ENCODE measurements at places on chromosomes 5 and 9.

DNA sequence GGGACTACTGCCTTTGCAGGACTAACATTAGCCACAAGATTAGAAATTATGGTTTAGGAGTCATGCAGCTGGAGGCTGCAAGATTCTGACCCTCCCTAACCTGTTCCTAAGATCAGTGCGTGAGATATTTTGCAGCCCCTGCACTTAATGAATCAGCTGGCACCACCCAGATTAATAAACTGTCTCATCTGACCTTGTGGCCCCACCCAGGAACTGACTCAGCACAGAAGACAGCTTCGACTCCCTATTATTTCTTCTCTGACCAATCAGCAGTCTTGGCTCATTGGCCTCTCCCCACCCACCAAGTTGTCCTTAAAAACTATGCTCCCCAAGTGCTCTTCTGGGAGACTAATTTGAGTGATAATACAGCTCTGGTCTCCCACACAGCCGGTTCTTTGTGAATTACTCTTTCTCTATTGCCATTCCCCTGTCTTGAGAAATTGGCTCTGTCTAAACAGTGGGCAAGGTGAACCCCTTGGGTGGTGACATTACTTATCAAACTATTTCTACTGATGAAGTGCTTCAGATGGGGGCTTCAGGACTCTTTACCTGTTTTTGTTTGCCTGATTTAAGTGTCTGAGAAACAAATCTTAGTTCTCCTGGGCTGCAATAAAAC, 17.0 kb downstream of the CTSL start:
- ATAC-seq = peak; percentile 91

DNA sequence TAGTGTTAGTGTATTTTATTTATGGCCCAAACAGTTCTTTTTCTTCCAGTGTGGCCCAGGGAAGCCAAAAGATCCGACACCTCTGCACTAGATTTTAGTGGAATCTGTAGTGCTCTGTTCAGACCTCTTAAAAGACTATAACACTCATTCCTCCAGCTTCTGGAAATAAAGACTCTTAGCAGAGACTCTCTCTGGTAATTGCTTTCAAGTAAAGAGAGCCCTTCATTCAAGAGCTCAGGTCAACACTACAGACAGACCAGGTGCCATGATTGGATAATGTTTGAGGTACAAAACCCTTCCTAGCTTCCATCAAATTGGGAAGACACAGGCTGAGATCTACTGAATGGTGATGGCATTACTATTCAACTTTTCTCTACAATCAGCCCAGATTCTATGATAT, 255.8 kb downstream of the PRDM9 start:
- no peak for ATAC-seq

- peak; percentile 13 for ATAC-seq
These were observed 3.2 kb upstream of the TMEM245 start for GRCh38 chr9:109122726-109123621.

DNA sequence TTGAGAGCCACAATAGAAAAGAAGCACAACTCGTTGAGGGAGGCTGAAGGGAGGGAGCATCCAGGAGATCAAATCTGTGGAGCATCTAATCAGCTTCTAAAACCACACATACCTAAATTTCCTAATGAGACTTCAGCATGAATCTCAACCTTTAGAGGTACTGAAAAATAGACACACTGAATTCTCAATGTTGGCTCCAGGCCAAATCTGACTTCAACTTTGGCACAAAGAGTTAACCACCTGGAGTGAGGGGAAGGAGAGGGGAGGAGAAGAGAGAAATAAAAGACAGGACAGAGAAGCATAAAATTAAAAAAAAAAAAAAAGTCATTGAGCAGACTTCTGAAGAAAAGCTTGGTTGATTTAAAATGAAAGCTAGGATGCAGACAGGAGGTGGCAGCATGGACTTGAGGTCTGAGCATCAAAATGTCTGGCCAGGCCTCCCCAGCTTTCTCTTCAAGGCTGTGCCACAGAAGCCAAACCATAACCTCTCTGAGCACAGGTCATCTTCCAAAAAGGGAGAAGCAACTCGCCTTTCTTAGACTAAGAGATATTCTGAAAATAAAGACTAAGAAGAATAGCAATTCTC, 205.6 kb downstream of the DENND1A start:
- ATAC-seq = no peak

GRCh38 chr5:126975796-126976195, 54.6 kb downstream of the MARCHF3 start:
- no peak for ATAC-seq

DNA sequence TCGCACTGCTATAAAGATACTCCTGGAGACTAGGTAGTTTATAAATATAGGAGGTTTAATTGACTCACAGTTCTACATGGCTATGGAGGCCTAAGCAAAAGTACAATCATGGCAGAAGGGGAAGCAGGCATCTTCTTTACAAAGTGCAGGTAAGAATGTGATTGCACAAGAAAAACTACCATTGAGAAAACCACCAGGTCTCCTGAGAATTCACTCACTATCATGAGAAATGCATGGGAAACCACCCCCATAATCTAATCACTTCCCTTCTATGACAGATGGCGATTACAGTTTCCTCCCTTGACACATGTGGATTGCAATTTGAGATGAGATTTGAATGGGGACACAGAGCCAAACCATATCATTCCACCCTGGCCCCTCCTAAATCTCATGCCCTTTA, 121.2 kb upstream of the ST8SIA4 start:
- ATAC-seq = no peak

- ATAC-seq = no peak
These were observed 533.2 kb upstream of the SEMA6A start for GRCh38 chr5:117107859-117108258.

GRCh38 chr5:125424402-125425141, 678.1 kb upstream of the ZNF608 start:
- no peak for ATAC-seq

DNA sequence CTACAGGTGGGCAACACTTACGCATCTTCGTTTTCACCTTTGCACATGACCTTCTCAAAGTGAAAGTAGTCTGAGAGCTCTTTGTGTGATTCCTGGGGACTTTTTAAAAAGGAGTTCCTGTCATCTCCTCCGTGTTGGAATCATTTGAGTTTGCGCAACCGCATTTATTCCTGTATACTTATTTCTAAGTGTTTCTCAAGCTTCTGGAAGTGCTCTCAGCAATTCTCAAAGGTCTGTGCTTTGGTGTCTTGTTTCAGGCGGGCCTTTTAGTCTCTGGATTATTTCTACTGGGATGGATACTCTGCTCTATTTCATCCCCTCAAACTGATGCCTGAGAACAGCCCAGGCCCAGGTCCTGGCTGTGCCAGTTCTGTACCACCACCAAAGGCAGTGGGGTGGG, 226.5 kb upstream of the TUT7 start:
- no peak for ATAC-seq

GRCh38 chr9:91891915-91892314, 58.1 kb downstream of the ROR2 start:
- no peak for ATAC-seq

DNA sequence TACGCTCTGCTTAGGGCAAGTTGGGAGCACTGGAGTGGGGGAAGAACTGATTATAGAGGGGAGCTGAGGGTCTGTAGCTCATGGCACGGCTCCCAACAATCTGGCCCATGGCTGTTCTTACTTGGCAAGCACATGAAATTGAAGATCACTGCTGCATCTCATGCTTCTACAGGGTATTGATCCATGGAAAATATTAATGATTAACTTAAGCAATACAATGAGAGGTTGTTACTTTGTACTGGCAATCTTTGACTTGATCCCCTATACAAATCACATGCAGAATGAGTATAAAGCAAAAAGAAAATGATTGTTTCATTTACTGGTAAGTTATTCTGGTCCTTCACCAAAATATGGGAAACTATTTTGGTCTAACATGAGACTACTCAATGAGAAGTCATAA, 481.1 kb downstream of the PDE4D start:
- ATAC-seq = no peak

DNA sequence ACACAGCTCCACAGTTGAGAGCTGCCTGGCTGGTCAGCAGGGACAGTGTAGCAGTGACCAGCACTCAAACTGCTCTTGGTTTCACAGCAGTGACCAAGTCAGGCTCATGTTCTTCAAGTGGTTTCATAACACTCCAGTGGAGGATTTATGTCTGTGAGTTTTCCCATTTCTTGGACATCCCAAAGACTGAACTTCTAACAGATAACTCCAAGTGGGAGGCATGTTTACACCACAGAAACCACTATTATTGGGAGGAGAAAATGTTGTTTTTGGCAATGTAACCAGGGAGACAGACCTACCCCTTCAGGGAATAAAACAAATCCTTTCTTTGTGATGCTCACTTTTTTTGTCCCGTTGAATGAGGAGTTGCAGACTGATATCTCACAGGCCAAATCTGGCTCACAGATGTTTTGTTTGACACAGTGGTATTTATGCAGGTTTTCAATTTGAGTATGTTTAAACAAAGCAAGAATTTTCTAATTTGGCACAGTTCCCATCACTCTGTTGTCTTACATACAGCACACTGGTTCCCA, 141.5 kb downstream of the RMI1 start:
- no peak for ATAC-seq

- peak; percentile 96 for ATAC-seq
These were observed 380.8 kb upstream of the RFX3 start for GRCh38 chr9:3906437-3907213.

- no peak for ATAC-seq
These were observed 272.0 kb downstream of the DENND1A start for GRCh38 chr9:123657941-123658340.

GRCh38 chr9:110750272-110750671, 81.7 kb downstream of the MUSK start:
- ATAC-seq = no peak

- no peak for ATAC-seq
These were observed 167.4 kb downstream of the ELAVL2 start for GRCh38 chr9:23658376-23659258.

- ATAC-seq = peak; percentile 87
These were observed 3.9 kb upstream of the S100Z start for GRCh38 chr5:76845890-76846289.

GRCh38 chr5:174146556-174146955, 101.0 kb downstream of the NSG2 start:
- no peak for ATAC-seq

DNA sequence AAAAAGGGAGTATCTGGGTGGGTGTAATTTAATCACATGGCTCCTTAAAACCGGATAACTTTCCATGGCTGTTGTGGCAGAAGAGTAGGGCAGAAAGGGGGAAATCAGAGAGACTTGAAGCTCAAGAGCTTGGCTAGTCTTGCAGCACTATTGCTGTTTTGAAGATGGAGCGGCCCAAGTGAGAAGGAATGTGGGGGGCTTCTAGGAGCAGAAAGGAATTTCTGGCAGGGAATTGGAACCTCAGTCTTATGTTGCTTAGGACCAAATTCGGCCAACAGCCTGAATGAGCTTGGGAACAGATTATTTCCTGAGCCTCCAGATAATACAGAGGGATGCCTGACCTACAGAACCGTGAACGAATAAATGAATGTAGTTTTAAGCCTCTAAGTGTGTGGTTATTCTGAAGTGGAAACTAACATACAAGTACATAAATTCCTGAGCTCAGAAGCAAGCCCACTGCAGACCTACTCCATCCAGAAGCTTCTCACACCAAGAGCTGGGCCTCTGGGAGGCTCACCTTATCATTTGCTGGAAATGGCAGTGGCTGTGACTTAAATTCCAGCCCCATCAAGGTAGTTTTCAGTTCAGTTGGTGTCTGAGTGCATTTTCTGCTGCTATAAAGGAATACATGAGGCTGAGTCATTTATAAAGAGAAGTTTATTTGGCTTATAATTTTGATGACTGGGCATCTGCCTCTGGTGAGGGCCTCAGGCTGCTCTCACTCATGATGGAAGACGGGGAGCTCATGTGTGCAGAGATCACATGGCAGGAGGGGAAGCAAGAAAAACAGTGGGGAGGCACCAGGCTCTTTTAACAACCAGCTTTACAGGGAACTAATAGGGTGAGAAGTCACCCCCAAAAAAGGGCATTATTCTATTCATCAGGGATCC, 15.3 kb upstream of the TMEM174 start:
- ATAC-seq = no peak

- ATAC-seq = peak; percentile 93
These were observed 96.8 kb downstream of the ANKRD18B start for GRCh38 chr9:33620738-33621439.

DNA sequence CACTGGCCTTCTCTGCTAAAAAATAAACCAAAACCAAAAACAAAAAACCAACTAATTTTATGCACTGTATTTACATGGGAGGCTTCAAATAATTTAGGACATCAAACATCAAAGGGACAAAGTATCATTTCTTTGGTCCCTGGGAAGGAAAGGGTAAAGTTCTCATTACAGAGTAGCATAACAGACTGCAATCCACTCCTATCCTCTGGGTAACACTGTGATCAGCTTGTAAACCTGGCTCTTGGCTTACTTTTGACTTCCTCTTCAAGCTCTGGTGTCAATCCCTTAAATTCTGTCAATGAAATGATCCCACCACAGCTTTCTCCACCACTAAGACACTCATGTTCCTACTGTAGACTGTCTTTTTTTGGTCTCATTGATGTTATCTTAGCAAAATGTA, 69.8 kb upstream of the VCAN start:
- ATAC-seq = no peak

GRCh38 chr9:14396171-14396570, 82.2 kb upstream of the NFIB start:
- ATAC-seq = no peak

DNA sequence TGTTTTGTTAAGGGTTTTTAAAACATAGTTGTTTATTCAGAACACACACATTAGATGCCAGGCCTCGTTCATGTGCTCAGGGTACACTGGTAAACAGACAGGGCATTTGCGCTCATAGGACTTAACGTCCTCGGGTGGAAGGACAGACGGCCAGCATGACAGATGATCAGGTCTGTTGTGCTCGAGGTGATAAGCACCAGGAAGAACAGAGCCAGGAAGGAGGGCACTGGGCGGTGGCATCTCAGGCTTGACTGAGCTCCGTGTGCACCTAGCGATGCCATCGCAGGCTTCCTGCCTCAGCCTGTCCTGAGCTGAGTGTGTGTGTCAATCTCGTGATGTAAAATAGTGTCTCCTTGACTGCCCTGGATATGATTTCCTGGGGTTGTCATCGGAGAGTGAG, 96.5 kb downstream of the EHMT1 start:
- ATAC-seq = peak; percentile 87

GRCh38 chr9:117407436-117408022, 7.3 kb downstream of the ASTN2 start:
- no peak for ATAC-seq

DNA sequence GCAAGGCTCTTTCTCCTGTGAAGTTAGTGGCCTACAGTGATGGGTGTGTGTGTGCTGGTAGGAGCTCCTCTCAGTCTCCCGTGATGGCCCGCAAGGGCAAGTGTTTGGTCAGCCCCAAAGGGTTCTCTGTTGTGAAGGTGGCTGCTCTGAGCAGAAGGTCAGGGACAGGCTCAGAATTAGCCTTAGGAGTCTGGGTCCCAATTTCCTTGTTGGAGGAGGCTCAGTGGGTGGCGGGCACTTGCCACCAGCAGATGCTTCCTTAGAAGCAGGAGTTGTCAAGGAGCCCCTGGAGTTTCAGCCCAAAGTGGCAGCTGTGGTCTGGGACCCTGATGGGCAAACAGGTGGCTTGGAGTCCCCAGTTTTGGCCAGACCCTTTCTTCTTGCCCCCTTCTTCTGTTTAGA, 154.4 kb downstream of the MACROH2A1 start:
- ATAC-seq = no peak

DNA sequence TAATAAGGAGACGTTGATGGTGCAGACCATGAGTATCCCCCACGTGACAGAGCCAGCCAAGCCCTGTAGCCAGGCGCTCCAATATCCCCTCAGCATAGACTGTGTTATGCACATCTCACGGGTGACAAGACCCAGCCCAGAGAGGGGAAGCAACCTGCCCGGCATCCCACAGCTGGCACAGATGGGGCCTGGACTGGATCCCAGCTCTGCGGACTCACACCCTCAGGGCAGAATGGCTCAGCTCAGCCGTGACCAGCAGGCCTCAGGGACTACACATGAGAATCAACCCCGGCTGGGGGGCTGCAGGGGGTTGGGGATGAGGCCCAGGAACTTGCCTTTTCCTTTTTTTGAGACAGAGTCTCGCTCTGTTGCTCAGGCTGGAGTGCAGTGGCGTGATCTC, 11.7 kb downstream of the FIBCD1 start:
- ATAC-seq = no peak
